Spleen (tissue), 13 donors: ENCODE measurements at places on chromosomes 6 and 20.

DNA sequence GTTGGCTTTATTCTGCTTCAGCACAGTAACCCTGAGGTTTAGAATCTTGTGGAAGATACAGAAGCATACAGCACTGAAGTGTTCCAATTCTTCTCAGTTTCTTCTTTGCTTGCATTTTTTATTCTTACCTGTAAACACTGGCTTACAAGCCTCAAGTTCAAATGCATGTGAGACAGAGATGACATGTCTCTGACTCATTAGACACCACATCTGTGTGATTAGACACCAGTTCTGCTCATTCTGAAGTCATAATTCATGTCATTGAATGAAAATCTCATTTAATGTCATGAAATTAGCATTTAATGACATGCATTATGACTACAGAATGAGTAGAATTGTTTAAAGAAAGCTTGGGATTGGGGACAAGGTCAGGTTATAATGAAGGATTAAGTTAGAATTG lies 5.8 kb downstream of the GZF1 start:
- H3K36me3 ChIP-seq: peaks cover 50% of the 10 kb centered on the region
- H3K27ac ChIP-seq: no peak overlapping the region
- no peak for DNase-seq
- peaks cover 25% of the 10 kb centered on the region for H3K4me1 ChIP-seq
- H3K4me3 ChIP-seq: no peak overlapping the region

DNA sequence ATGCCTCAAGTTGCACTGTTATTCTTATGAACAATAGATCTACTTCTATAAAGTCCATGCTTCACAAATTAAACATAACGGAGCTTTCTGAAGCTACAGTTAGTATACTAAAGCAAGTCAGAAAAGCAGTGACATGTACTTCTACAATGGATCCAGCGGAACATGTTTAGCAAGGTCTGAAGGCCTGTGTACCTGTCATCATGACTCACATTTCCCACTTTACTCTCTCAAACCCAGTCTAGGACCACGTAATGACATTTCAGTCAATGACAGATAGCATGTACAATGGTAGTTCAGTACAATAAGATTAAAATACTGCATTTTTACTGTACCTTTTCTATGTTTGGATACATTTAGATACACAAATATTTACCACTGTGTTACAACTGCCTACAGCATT lies 132.1 kb downstream of the MMS22L start:
- no peaks in the 10 kb centered on the region for H3K27me3 ChIP-seq
- H3K27ac ChIP-seq: no peak overlapping the region
- no peak for DNase-seq
- no peak overlapping the region for H3K4me3 ChIP-seq
- H3K36me3 ChIP-seq: no peaks in the 10 kb centered on the region

DNA sequence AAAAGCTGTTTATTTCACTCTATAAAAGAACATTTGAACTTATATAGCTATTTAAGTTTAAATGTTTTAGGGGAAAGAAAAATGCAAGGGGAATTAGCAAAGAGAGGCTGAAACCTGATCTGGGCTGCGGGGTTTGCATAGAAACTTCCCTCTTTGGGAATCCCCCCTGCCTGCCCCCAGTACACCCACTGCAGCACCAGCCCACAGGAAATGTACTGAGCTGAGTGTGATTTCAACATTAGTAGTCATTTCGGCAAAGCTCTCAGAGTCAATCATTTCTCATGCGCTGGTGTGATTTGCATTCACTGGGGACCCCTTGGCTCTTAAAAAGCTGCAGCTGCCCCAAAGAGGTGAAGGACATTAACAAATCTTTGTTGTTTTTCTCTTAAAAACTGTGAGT lies 859.4 kb downstream of the MAFB start:
- H3K27ac ChIP-seq: peak overlapping the region; percentile 38
- H3K4me1 ChIP-seq: no peaks in the 10 kb centered on the region
- no peak overlapping the region for H3K4me3 ChIP-seq
- no peaks in the 10 kb centered on the region for H3K36me3 ChIP-seq
- H3K27me3 ChIP-seq: no peaks in the 10 kb centered on the region

DNA sequence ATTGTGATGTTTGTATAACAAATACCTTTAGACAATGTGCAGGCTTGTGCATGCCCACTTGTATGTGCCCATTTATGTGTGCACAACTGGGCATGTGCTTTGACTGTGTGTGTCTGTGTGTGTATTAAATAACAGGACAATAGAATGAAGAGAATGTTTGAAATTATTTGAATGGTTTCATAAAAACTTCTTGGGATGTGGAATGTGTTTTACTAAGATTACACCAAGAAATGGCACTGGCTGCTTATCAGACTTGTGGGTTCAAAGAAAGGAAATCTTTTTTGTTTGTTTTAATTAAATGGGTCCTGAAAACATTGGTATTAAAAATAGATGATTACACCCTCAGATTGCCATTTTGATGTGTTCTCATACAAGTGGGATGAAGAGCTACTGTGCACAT lies 191.6 kb upstream of the CCN2 start:
- no peaks in the 10 kb centered on the region for H3K4me1 ChIP-seq
- no peaks in the 10 kb centered on the region for H3K36me3 ChIP-seq
- H3K27ac ChIP-seq: no peak overlapping the region
- H3K27me3 ChIP-seq: no peaks in the 10 kb centered on the region

- H3K27me3 ChIP-seq: no peaks in the 10 kb centered on the region
- H3K27ac ChIP-seq: peak overlapping the region; percentile 57
- H3K36me3 ChIP-seq: peaks cover 47% of the 10 kb centered on the region
- no peak overlapping the region for H3K4me3 ChIP-seq
- DNase-seq: no peak
Observed at GRCh38 chr20:36827541-36828279, 48.2 kb upstream of the TLDC2 start.
